ENCODE measurements at places on chromosomes 6 and 20. TPM values are rescaled to one million over a fixed set of nuclear protein-coding genes. Genes with fewer than 3 reads are reported as not detected.

GRCh38 chr6:8229915-8230756, 127.8 kb upstream of the EEF1E1 start:
- H3K36me3 ChIP-seq: no peaks in the 10 kb centered on the region
- no peak overlapping the region for H3K4me3 ChIP-seq
- H3K27me3 ChIP-seq: peaks cover 3% of the 10 kb centered on the region

Gene COL10A1
- total RNA-seq: not detected

DNA sequence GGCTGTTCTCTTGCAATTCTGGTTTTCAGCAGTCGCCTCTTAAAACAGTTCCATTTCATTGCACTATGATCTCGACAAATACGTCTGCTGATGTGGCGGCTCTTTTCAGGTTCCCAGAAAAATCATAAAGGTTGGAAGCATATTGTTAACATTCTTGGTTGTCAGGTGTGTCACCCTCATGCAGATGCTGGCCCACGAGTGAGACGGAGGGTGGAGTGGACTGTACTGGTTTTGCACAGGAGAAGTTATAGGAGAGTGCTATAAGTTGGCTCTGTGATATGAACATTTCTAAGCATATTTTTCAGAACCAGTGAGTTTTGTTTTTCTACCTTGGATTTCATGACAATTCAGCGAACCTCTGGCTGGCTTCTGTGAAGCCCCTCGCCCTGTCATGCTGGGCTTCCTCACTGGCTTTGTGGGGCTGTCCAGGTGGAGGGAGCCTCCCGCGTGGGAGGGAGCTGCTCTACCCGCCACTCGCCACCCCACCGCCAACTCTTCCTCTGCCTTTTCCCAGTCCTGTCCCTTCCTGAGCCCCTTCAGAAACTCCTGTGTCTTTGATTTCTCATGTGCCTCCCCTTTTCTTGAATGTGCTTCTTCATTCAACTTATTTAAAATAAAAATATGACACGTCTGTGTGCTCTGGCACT, 10.6 kb downstream of the IRF4 start:
- H3K4me3 ChIP-seq: no peak overlapping the region
- H3K27ac ChIP-seq: peak overlapping the region; percentile 37
- no peaks in the 10 kb centered on the region for H3K27me3 ChIP-seq
- H3K36me3 ChIP-seq: peaks cover 62% of the 10 kb centered on the region

GRCh38 chr20:58719971-58720371, 27.4 kb downstream of the NPEPL1 start:
- no peak overlapping the region for H3K27ac ChIP-seq

- no peak for DNase-seq
- no peaks in the 10 kb centered on the region for H3K4me1 ChIP-seq
- H3K27me3 ChIP-seq: no peaks in the 10 kb centered on the region
Measured at GRCh38 chr20:32780749-32781655, 18.8 kb downstream of the DNMT3B start.

DNA sequence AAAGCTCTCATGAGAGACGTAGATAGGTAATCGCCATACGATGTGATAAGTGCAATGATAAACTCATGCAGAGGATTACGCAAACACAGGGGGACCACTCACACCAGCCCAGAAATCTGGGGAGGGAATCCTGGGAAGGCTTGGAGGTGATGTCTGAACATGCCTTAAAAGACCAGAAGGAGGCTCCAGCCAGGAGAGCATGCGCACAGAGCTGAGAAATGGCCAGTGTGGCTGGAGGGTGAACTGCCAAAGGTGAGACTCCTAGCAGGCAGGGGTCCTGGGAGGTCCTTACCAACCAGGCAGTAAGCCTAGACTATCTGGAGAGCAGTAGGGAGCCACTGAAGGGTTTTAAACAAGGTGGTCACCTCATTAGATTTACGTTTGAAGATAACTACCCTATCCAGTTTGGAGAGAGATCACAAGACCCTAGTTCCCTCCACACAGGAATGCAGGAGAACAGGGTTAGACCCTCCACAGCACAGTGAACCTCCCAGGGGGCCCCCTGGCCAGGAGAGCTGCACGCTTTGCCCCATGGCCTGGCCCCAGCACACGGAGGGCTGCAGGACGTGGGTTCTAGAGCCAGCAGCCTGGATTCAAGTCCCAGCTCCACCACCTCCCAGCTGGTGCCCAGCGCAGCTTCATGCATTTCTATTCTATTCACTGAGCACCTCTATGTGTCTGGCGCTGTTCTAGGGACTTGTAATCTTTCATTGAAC, 13.1 kb downstream of the MDFI start:
- no peak overlapping the region for H3K27ac ChIP-seq
- H3K4me1 ChIP-seq: no peaks in the 10 kb centered on the region

DNA sequence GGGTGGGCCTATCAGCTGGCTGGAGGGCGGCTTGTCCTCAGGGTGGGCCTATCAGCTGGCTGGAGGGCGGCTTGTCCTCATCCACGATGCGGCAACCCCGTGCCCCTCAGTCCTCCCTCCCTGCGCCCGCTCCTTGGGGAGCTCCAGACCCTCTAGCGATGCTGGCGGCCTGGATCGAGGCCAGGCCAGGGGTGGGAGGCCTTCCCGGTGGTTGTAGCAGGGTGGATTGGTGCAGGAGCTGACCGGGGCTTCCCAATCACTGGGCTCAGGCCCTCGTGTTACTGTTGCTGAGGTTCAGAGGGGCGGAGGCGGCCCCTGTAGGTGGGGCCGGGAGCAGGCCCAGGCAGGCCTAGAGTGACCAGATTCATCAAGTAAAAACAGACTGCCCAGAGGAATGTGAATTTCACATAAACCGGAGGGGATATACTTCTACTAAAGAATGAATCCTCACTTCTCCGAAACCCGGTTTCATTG, 8.8 kb downstream of the SLC17A9 start:
- no peaks in the 10 kb centered on the region for H3K27me3 ChIP-seq
- H3K27ac ChIP-seq: no peak overlapping the region
- peaks cover 4% of the 10 kb centered on the region for H3K4me1 ChIP-seq
- H3K4me3 ChIP-seq: no peak overlapping the region

Gene ALDH5A1
- 4.7 TPM for total RNA-seq

GRCh38 chr6:25579391-25579883, 72.6 kb upstream of the SCGN start:
- no peaks in the 10 kb centered on the region for H3K36me3 ChIP-seq
- no peak for DNase-seq
- H3K4me1 ChIP-seq: peaks cover 4% of the 10 kb centered on the region
- H3K4me3 ChIP-seq: peak overlapping the region; percentile 47

Gene LGSN
- 0.25 TPM for total RNA-seq

DNA sequence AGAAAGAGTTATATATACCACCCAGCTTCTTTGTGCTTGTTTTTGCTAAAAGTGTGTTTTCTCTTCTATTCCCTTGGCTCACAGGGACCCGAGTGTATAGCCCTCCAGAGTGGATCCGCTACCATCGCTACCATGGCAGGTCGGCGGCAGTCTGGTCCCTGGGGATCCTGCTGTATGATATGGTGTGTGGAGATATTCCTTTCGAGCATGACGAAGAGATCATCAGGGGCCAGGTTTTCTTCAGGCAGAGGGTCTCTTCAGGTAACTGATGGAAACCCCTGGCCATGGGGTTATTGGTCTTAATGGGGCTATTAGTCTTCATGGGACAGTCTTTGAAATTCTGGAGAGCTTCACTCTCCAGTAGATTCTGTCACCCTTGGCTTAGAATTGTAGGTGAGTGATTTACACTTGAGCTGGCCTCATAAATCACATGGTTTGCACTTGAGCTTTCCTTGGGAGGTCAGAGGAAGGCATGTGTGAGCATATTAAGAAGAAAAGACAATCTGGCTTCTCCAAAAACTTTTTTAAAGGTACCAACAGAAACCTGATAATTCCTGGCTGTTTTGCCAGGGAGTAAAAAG, 3.0 kb downstream of the PIM1 start:
- H3K36me3 ChIP-seq: peaks cover 40% of the 10 kb centered on the region
- peak; percentile 52 for DNase-seq
- peak overlapping the region; percentile 98 for H3K4me3 ChIP-seq
- no peaks in the 10 kb centered on the region for H3K27me3 ChIP-seq

DNA sequence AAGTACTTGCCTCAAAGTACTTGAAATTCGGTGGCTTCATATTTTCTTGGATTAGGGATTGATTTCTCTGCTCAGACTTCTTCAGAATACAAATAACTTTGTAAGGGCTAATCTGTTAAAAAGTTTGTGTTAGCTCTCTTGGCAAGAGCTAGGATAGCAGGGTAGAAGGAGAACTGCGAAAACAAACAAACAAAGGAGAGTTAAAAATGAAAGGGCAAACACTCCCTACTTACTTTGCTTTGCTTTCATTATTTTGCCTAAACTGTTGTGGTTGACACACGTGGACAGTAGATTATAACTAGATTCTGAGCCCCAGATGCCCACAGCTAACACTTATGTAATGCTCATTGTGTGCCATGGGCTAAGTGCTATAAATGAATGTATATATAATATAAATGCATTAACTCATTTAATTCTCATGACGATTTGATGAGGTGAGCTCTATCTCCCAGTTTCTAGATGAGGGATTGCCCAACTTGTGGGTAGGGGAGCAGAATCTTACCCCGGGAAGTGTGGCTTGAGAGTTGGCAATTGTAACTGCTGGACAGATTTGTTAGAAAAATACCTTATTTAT, 48.7 kb downstream of the EYA4 start:
- no peaks in the 10 kb centered on the region for H3K36me3 ChIP-seq
- H3K27ac ChIP-seq: no peak overlapping the region
- no peak overlapping the region for H3K4me3 ChIP-seq
- DNase-seq: no peak
- no peaks in the 10 kb centered on the region for H3K27me3 ChIP-seq

Gene C20orf202
- 0.39 TPM for total RNA-seq

DNA sequence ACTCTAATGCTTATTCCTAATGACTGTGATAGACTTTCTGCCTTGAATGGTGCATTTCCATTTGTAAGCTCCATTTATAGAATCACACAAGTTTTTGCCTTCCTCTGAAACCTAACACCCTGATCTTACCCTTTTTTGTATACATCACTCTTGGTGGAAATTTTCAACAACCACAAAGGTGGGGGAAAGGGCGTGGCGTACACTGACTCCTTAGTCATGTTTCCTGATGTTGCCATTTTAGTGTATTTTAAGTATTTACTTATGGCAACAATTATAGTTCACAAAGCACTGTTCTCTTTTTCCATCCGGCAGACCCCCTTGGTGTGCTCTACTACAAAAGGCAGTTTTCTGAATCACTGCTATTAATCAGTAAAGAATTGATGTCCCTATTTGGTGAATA, 92.0 kb downstream of the ATXN1 start:
- no peak overlapping the region for H3K27ac ChIP-seq
- H3K4me1 ChIP-seq: peaks cover 28% of the 10 kb centered on the region
- H3K27me3 ChIP-seq: no peaks in the 10 kb centered on the region
- no peak for DNase-seq
- peaks cover 9% of the 10 kb centered on the region for H3K36me3 ChIP-seq
- H3K4me3 ChIP-seq: peak overlapping the region; percentile 23

Gene ISM1
- total RNA-seq: 0.67 TPM

Data from CD4-positive, CD25-positive, alpha-beta regulatory T cell (primary cell).